CD4-positive, alpha-beta T cell treated with Interleukin-4 for 1 hour (primary cell): ENCODE measurements at places on chromosomes 13 and 19.

- no peak for DNase-seq
These were observed 47.2 kb upstream of the EPHX3 start for GRCh38 chr19:15279326-15279904.

- peak; percentile 18 for DNase-seq
These were observed 1.1 kb downstream of the ADAMTS10 start for GRCh38 chr19:8609279-8610040.

DNA sequence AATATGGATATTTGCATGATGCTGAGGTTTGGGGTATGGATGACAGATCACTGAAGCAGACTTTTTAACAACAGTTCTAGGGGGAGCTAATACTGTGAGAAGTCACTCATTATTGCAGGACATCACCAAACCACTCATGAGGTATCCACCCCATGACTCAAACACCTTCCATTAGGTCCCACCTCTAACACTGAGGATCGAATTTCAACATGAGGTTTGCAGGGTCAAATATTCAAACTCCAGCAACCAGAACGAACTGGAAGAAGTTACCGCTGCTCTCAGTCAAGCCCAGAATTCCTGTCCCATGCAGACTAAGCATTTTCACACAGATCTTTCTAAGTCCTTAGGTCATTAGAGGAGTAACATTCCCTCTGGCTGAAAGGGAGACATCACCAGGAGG lies 758.9 kb downstream of the UQCRFS1 start:
- no peak for DNase-seq

DNA sequence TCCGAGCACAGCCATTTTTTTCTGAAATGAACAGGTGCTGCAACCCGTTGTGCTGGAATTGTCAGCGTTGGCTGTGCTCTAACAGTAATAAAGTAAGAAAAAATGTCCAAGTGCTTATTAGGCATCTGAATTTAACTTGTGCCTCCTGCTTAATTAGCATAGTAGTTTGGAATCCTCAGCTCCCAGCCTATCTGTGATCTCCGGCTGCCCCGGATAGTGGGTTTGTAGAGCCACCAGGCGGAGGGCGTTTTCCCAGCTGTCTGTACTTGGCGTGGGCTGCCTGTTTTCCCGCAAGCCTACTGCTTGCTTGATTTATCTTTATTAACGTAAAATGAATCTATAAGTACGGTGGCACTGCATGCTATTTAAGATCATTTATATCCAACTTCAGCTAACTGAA lies 137.9 kb downstream of the MTUS2 start:
- DNase-seq: no peak
